ENCODE measurements at places on chromosomes 7 and 10. TPM values are rescaled to one million over a fixed set of nuclear protein-coding genes. Genes with fewer than 3 reads are reported as not detected.

SFTPA1 gene
- total RNA-seq = not detected

GBX1 gene
- total RNA-seq = not detected

PNLIP gene
- 0.12 TPM for total RNA-seq

AZGP1 gene
- total RNA-seq = 0.13 TPM

MCM10 gene
- total RNA-seq = 21.2 TPM

SSC4D gene
- 0.73 TPM for total RNA-seq

OR6V1 gene
- not detected for total RNA-seq

TACC2 gene
- total RNA-seq = 79.2 TPM

MSS51 gene
- total RNA-seq = 0.36 TPM

FAM13C gene
- total RNA-seq = 0.08 TPM

CYP2C19 gene
- total RNA-seq = 0.12 TPM

ST8SIA6 gene
- not detected for total RNA-seq

LCOR gene
- total RNA-seq = 7.5 TPM

Data from A549 treated with Mapracorat at 1 μM for 4 hours (cell line).